ENCODE measurements at places on chromosomes 16 and 17. TPM values are rescaled to one million over a fixed set of nuclear protein-coding genes. Genes with fewer than 3 reads are reported as not detected.
A peak's percentile ranks its signal among the peaks of the same experiment; 100 is the strongest.

Gene SPATA20
- total RNA-seq: 106 TPM

DNA sequence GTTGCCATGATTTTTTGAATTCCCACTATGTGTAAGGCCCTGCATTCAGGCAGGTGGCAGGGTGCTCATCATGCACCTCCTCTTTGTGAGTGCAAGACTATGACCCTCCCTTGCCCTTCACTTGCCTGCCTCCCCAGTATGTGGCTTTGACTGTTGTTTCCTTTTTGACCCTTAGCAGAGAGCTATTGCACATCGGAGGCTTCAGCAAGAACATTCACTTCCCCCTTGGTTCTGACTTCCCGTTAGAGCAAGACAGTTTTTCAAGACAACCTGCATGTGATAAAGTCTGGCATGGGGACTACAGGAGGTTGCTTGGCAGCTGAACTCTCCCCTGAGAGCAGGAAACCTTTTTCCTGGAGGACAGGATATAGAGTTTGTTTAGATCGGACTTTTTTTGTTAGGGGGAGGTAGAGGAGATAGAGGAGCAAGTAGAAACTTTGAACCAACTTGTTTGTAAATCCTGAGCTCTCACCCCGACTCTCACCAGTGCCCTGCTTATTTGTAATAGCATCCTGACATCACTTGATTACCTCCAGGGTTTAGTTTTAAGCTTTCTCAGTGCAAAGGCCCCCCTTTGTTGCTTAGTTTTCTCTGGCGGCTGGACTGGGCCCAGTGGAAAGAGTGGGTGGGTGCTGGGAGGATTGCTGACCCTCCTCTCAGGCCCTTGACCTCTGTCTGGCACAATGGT is 34.3 kb downstream of the LIMD2 start:
- H3K4me1 ChIP-seq: peaks cover 20% of the 10 kb centered on the region
- peak overlapping the region; percentile 79 for H3K27ac ChIP-seq
- no peak for DNase-seq
- no peaks in the 10 kb centered on the region for H3K27me3 ChIP-seq
- no peak overlapping the region for H3K4me3 ChIP-seq
- peaks cover 13% of the 10 kb centered on the region for H3K36me3 ChIP-seq

Gene KCNG4
- total RNA-seq: not detected

DNA sequence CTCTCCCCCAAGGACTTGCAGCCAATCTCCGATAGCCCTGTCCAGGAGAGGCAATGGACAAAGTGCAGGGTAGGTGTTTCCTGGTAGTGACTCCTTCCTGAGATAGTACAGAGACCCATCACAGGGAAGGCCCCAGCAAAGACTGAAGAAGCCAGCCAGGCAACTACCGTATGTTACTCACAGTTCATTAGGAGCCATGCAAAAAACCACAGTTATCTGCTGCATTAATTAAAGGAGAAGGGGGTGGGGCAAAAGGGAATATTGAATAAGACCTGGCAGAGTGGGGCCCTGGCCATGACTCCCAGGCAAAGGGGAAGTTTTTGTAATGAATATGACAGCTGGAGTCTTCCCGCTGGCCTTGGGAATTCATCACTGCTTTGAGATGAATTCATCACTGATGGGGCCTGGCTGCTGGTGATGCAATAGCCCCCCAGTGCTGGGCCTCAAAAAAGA is 2.5 kb upstream of the SLC13A2 start:
- H3K4me1 ChIP-seq: peaks cover 17% of the 10 kb centered on the region
- H3K27me3 ChIP-seq: no peaks in the 10 kb centered on the region
- no peaks in the 10 kb centered on the region for H3K36me3 ChIP-seq
- no peak overlapping the region for H3K27ac ChIP-seq
- DNase-seq: no peak

Gene ADGRG3
- total RNA-seq: 6.7 TPM

Gene GNG13
- not detected for total RNA-seq

DNA sequence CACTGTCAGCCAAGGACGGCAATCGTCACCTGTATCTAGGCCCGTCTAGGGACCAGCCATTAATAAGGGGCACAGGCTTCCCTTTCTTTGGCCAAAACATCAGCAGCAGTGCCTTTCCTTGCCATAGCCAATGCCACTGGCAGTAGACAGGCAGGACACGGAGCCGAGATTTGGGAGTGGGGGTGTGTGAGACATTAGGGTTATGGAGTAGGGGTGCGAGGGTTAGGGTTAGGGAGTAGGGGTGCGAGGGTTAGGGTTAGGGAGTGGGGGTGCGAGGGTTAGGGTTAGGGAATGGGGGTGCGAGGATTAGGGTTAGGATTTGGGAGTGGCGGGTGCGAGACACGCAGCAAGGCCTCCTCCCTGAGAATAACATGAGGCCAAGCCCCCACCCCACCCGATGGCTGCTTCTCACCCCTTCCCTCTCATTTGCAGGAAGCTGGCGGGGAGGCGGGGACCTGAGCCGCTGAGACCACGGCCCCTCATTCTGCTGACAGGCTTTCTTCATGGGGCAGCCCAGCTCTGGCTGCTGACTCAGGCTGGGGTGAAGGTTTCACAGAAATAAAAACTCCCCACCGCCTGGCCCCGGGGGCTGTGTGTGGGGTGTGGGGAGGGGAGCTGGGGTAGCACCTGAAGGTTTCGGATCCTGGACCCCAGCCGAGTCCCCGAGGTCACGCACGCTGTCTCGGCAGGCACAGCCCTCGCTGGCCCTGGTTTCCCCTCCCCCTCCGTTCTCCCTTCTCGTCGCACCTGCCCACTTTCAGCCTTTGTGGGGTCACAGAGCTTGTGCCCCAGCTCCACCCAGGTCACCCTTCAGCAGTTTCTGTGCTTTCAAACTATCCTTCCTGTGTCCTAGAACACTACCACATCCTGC is 93.8 kb downstream of the PGS1 start:
- no peak overlapping the region for H3K4me3 ChIP-seq
- H3K27ac ChIP-seq: no peak overlapping the region
- H3K27me3 ChIP-seq: no peaks in the 10 kb centered on the region
- H3K4me1 ChIP-seq: no peaks in the 10 kb centered on the region
- H3K36me3 ChIP-seq: no peaks in the 10 kb centered on the region

Gene CDH13
- 11.6 TPM for total RNA-seq
